ENCODE measurements at places on chromosomes 6 and 20.

DNA sequence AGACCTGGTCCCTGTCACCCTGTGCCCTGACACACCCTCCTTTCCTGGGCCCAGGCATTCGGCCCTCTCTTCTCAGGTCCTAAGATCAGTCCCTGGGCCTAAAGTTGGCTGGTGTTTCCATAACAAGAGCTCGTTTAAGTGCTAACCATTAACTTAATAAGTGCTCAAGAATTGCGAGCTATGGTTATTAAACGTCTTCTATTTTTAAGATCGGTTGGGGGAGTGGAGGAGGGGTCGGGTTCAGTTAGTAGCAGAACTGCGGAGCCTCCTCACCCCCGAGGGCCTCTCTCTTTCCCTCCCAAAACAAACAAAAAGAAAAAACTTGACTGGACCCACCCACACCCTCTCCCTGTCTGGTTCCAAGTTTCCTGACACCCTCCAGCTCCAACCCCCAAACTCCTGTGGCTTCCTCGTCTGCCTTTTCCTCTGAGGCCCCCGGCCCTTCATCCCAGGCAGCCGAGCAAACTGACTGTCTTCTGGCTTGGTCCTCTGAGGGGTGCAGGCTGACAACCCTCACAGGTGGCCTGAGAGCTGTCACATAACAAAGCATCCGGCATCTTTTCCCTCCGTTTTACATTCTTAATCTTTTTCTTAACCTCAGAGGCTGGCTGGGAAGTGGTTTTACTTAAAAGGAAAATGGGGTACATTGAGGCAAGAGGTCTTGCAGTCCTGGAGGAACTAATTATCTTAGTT is 2.0 kb downstream of the STK35 start:
- DNase-seq, result no peak

DNA sequence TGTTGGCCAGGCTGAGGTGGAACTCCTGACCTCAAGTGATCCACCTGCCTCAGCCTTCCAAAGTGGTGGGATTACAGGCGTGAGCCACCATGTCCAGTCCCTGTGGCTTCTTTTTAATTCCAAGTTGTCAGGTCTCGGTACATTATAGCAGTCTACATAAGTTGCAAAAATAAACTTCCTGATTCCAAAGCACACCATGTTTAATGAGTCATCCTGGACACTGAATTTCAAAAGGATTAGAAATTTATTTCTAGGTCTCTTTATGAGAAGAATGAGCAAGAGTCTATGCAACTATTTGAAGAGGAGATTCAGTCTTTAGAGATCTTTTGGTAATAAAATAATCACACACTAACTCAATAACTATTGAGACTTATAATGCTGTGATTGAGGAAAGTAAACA is 63.9 kb upstream of the MCHR2 start:
- no peak for DNase-seq

DNA sequence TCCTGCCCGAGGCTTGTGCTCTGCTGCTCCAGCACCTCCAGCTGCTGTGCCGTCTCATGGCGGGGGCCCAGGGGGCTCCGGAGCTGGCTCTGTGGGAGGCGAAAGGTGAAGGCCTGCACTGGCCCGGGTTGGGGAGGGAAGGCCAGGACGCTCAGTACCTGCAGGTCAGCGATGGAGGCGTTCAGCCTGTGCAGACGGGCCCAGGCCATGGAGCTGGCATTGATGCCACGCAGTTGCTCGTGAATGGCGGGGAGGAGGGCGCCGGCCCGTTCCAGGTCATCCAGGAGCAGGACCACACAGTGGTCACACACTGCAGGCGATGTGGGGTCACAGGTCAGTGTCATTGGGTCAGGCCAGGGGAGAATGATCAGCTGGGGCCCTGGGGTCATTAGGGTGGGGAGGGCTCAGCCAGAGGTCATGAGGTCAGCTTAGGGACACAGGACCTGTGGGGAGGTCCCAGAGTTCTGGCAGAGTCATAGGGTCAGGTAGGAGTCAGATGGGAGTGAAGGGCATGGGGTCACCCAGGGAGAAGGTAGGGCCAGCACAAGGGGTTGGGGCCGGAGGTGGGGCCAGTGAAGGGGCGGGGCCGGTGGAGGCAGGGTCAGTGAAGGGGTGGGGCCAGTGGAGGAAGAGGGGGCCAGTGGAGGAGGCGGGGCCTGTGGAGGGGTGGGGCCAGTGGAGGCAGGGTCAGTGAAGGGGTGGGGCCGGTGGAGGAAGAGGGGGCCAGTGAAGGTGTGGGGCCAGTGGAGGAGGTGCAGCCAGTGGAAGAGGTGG is 18.0 kb downstream of the ADRM1 start:
- DNase-seq, result peak; percentile 53

DNA sequence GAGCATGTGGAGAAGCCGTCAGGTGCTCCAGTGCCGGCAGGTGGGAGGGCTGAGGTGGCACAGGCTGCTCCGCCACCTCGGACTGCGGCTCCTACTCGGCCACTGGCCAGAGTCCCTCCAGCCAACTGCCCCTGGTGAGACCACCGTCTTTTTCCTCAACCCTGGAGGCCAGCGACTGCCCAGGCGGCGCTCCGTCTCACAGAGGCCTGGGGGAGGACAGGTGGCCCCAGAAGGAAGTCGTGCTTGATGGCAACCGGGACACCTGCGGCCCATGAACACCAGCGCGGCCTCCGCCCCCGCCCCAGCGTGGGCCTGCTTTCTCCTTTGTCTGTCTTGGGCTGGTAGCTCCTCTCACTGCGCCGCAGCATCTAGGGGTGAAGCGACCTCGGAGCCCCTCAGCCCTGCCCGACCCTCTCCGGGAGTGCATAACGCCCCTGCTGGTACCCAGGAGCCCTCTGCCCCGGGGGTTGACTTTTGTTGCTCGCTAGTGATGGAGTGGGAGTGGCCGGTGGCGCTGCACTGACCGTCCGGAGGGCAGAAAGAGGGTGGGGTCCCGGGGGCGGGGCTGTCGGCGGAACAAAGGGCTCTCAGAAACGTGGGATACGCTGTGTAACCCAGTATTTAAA is 706 bp upstream of the TUBB2B start:
- no peak for DNase-seq

DNA sequence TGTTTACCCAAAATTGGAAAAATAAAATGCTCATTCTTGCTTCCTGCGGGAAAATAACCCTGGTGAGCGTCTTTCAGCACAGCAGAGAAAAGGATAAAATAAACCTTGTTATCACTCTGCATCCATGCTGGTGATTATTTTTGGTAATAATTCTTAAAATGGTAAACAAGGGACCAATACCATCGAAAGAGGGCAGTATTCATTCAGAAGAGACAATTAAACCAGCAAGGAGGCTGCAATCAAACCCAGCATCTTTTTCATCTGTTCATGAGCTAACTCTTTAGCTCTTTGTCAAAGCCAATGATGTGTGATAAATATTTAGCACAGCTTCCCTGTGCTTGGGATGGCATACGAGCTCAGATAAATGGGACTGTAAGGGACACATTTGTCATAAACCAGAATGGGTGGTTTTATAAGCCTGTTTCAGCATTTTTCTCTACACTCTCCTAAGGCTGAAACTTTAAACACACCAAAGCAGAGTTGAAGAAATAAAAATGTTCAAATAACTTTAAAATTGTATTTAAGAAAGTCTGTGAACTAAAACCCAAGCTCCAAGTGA is 34.4 kb downstream of the CDH26 start:
- peak; percentile 31 for DNase-seq

DNA sequence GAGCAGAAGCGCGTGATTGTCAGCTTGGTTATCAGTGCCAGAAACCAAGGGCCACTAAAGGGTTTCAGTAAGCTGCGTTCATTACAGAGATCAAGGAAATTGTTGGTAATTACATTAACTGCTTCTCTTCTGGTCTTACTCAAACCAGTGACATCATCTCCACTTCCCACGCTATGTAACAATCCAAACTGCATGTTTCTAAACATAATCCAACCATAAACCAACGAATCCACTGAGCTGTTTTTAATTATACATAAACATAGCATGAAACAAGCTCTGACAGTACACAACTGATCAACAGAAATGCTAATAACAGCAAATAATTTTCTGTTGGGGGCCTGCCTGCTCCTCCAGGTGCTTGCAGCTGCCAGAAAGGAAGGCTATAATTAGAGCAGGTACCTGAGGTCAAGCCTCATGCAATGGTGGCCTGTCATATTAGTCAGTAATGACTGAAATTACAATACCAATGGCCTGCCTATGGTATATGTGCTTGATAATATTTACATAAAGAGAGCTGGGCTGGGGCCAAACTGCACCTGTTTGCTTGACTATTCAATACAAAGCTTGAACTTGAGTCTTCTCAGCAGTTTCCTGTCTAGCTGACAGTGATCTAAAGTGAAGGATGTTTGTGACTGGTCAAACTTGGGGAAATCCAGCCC is 40.1 kb downstream of the ILRUN start:
- no peak for DNase-seq

DNA sequence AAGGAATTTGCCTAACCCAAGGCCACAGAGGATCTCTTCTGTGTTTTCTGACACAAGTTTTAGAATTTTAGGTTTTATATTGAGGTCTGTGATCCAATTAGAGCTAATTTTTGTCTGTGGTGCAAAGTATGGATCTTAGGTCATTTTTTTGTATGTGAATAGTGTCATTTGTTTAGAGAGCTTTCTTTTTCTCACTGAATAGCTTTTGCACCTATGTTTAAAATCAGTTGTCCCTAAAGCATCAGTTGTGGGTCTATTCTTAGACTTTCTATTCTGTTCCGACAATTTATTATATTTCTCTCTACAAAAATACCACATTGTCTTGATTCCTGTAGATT is 341 bp upstream of the MCM9 start:
- DNase-seq, result no peak

GRCh38 chr6:27547157-27548075 is 74.5 kb upstream of the ZNF184 start:
- DNase-seq, result peak; percentile 95

GRCh38 chr6:8543714-8544113 is 108.4 kb upstream of the SLC35B3 start:
- no peak for DNase-seq

DNA sequence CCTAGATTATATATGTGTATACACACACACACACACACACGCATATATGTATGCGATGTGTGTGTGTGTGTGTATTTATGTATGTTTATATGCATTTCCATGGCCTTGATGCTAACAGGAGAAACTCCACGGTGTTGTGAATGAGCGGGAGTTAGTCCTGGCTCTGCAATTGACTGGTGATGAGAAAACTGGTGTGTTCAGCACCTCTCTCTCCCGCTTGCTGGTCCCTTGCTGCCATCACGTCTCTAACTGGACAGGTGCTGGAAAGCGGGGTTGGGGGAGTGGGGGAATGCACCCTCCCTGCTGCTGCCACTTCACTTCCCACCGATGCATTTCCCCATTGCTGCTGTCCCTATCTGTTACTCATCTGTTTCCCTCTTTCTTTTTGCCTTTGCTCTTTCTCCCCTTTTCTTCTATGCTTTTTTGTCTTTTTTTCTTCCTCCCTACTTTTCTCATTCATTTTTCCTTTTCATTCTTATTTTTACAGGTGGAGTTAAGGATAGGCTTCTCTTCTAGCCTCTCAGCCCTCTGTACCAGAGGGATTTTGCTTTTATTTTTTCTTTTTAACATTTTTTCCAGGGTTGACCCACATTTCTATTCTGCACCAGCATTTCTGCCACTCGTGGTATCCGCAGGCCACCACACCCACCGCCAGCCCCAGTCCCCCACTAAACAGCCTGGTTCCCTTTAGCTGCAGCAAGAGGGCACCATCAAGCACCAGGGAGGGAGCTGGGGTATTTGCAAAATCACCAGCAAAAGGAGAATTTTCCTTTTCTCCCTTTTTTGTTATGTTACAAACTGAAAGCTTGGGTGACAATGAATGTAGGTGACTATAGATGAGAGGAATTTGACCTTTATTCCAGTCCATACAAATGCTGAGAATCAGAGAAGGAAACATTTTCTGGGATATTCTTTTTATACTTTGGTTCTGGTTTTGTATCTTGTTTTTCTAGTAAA is 115.6 kb downstream of the TCP11 start:
- DNase-seq, result no peak

DNA sequence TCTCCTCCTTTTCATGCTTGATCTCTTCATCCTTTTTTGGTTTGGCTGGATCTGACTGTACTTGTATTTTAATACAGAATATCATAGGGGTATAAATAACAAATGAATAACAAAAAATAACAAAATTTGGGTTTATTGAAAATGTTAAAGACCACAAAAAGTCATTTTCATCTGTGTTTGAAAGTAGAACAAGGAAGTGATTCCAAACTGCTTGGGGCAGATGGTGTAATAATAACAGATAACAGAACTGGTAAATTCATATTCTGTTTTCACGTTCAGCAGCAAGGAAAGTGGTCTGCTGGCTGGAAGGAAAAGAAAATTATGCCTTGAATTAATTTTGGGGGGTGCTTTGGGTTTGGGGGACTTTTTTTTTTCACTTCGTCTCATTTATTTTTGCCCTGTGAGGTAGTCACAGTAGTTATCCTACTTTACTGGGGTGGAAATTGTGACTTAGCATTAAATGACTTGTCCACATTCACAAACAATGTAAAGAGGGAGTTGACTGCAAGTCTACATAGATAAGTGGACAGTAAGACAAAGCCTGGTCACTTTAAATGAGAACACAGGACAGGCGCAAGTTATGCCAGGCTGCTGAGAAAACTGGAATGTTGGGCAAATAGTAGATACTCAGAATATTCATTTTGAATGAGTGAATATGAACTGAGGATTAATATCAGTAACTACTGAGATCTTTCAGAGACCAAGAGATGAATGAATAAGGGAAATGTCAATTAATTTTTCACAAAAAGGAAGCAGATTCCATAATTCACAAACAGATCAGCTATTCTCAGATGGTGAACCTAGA is 193.9 kb upstream of the CITED2 start:
- DNase-seq, result no peak

DNA sequence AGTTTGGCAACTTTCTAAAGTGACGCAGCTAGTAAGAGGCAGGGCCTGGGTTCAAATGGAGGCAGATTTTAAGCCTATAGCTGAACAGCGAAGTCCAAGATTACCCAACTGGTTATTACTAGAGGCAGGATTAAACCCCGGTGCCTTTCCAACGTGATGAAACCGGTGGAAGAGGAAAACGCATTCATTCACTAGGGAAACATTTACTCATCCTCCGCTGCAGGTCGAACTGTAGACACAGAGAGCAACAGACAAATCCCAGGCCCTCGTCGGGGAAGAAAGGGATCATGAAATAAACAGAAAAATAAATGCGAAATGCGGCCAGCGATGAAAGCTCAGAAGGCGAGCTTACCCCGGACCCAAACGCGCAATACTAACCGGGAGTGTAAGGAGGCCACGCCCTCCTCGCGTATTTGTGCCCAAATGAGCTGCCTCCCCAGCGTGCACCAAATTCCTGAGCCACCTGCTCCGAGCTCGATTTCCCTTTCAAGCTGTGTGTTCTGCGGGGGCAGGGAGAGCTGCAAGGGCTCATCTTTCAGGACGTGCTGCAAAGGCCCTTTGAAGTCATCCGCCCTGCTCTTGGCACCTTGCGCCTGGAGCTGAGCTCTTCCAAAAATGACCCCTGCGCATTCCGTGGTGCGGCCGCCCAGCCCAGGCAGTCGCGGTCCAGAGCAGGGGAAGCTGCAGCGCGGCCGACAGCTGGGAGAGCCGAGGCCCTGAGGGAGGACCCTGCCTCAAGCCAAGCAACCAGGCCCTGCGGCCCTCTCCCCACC is 46.9 kb downstream of the PDYN start:
- no peak for DNase-seq
